Activated B cell treated with CpG ODN at 0.5 μM for 24 hours (primary cell): ENCODE measurements at places on chromosomes 11 and 22. TPM values are rescaled to one million over a fixed set of nuclear protein-coding genes. Genes with fewer than 3 reads are reported as not detected.
A peak's percentile ranks its signal among the peaks of the same experiment; 100 is the strongest.

- H3K4me1 ChIP-seq = peaks cover 13% of the 10 kb centered on the region
- H3K4me3 ChIP-seq = no peak overlapping the region
- H3K27ac ChIP-seq = no peak overlapping the region
- no peak for DNase-seq
- no peaks in the 10 kb centered on the region for H3K27me3 ChIP-seq
Observed at GRCh38 chr22:26845021-26845743, 187.8 kb downstream of the MIAT start.

Gene ACTN3
- total RNA-seq = 0.10 TPM in 1 of 2 replicates, not detected in the other

DNA sequence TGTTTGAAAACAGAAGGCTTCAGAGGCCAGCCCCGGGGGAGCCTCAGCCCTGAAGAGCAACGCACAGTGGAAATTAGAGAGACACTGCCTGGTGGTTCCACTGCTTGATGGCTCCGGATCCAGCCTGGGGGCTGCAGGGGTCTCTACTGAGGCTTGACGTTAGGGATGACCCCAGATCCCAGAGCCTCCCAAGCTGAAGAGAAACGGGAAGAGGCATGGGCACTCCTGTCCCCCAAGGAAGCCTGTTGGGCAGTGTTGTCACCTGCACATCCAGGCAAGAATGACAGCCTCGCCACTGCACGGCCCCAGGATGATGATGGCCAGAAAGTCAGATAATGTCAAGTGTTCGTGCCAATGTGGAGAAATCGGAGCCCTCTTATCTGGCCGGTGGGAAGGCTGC, 56.8 kb upstream of the FGF3 start:
- peak; percentile 4 for DNase-seq
- no peak overlapping the region for H3K4me3 ChIP-seq
- H3K27me3 ChIP-seq = no peaks in the 10 kb centered on the region
- no peaks in the 10 kb centered on the region for H3K4me1 ChIP-seq
- H3K27ac ChIP-seq = no peak overlapping the region

GRCh38 chr11:117303101-117303500, 12.0 kb downstream of the BACE1-AS start:
- no peak overlapping the region for H3K4me3 ChIP-seq
- H3K27ac ChIP-seq = no peak overlapping the region
- H3K4me1 ChIP-seq = no peaks in the 10 kb centered on the region
- peaks cover 5% of the 10 kb centered on the region for H3K27me3 ChIP-seq

DNA sequence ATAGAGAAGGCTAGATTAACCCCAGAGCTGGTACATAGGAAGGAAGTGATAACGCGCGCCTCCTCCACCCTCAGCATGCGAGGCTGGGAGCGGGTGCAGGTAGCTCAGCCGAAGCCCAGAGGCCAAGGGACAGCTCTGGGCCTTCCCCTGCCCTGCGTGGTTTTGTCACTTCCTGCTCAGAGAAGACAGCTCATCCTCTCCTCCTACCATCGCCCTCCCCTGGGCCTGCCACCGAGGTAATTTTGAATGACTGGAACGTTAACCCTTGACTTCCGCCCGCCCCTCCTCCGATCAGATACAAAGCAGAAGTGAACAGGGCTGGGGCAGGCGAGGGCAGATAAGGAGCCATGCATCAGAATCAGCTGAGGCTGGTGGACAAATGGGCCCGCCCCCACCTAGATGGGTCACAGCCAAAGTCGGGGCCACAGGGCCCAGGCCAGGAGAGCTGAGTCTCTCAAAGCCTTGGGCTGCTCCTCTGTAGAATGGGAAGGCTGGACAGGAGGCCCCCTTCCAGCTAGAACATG, 1.6 kb downstream of the RAC2 start:
- peak overlapping the region; percentile 97 for H3K4me3 ChIP-seq
- peaks cover 58% of the 10 kb centered on the region for H3K36me3 ChIP-seq
- H3K4me1 ChIP-seq = peaks cover 82% of the 10 kb centered on the region
- peak overlapping the region; percentile 90 for H3K27ac ChIP-seq
- DNase-seq = peak; percentile 82

Gene OR51B4
- total RNA-seq = not detected in 2 replicates

DNA sequence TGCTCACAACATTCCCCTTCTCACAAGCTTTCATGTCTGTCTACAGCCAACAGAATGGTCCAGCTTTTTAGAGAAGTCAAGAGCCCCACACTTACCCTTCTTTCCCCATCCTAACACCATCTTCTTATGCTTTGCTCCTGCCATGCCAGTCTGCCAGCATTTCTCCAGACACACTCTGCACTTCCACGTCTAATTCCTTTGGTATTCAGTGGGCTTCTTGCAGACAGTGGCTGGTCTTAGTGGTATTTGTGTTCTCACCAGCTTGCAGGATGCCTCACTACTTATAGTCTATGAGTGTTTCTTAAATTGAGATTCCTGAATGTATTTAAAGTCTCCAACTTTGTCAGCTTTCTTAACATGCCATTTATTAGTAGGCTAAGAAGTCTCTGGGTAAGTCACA, 154.4 kb downstream of the BBOX1 start:
- H3K27ac ChIP-seq = no peak overlapping the region
- no peak for DNase-seq
- no peaks in the 10 kb centered on the region for H3K4me1 ChIP-seq
- H3K27me3 ChIP-seq = peaks cover 8% of the 10 kb centered on the region
- H3K4me3 ChIP-seq = no peak overlapping the region

GRCh38 chr11:4181782-4182721, 87.5 kb downstream of the RRM1 start:
- no peaks in the 10 kb centered on the region for H3K36me3 ChIP-seq
- no peaks in the 10 kb centered on the region for H3K4me1 ChIP-seq
- no peak for DNase-seq
- peaks cover 4% of the 10 kb centered on the region for H3K27me3 ChIP-seq
- no peak overlapping the region for H3K4me3 ChIP-seq

Gene NLRP14
- 0.11 and 0.12 TPM in 2 replicates for total RNA-seq

Gene SLC37A2
- total RNA-seq = 21.3 and 27.5 TPM in 2 replicates

Gene TP53AIP1
- total RNA-seq = not detected in 2 replicates

DNA sequence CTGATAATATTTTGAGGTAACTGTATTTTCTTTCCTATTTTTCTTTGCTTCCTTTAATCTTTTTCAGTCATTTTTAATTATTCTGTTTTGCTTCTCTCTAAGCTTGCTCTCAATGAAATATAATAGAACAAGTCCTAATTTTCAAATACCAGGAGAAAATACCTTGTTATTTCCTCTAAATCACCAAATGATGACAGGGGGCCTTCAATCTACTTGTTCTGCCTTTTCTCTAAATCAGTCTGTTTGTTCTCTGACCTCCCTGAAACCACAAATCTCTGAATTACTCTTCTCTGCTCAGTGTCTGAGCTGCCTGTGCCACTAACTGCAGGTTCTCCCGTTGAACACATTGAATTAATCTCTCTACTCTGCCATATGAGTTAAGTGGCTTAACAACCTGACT, 286.2 kb downstream of the C11orf87 start:
- H3K4me1 ChIP-seq = no peaks in the 10 kb centered on the region
- no peaks in the 10 kb centered on the region for H3K27me3 ChIP-seq
- no peak for DNase-seq
- H3K27ac ChIP-seq = no peak overlapping the region
- H3K36me3 ChIP-seq = no peaks in the 10 kb centered on the region

Gene ESRRA
- 44.8 and 48.3 TPM in 2 replicates for total RNA-seq

Gene CENPM
- 9.6 and 13.3 TPM in 2 replicates for total RNA-seq

GRCh38 chr11:75035911-75036565, 47.3 kb downstream of the NEU3 start:
- peaks cover 7% of the 10 kb centered on the region for H3K4me1 ChIP-seq
- H3K36me3 ChIP-seq = no peaks in the 10 kb centered on the region
- no peak overlapping the region for H3K4me3 ChIP-seq
- H3K27me3 ChIP-seq = peaks cover 3% of the 10 kb centered on the region

Gene SSTR3
- 1.7 and 1.8 TPM in 2 replicates for total RNA-seq

GRCh38 chr22:35539910-35540594, 579 bp upstream of the RASD2 start:
- no peak overlapping the region for H3K27ac ChIP-seq
- peaks cover 10% of the 10 kb centered on the region for H3K4me1 ChIP-seq
- no peaks in the 10 kb centered on the region for H3K36me3 ChIP-seq
- peaks cover 32% of the 10 kb centered on the region for H3K27me3 ChIP-seq
- peak; percentile 78 for DNase-seq
- H3K4me3 ChIP-seq = peak overlapping the region; percentile 72

DNA sequence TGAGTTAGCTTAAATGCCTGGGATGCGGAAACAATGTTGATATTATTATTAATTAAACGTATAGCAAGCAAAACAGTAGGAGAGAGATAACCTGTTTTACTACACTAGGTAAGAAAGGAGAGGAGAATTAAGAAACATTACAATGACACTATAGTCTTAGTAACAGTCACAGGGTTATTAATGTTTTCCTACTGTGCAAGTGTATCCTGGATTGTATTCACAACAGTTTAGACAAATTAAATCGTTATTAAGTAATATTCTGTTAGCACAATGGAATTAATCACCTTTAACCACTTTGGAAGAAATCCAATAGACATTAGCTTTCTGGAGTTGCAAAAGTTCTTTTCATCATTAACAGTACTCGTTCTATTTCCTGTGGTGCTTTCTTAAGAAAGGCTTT, 3.4 kb downstream of the FAM181B start:
- DNase-seq = no peak
- H3K27ac ChIP-seq = no peak overlapping the region
- H3K4me3 ChIP-seq = no peak overlapping the region
- peaks cover 12% of the 10 kb centered on the region for H3K4me1 ChIP-seq

Gene PARVG
- total RNA-seq = 91.6 and 96.1 TPM in 2 replicates

DNA sequence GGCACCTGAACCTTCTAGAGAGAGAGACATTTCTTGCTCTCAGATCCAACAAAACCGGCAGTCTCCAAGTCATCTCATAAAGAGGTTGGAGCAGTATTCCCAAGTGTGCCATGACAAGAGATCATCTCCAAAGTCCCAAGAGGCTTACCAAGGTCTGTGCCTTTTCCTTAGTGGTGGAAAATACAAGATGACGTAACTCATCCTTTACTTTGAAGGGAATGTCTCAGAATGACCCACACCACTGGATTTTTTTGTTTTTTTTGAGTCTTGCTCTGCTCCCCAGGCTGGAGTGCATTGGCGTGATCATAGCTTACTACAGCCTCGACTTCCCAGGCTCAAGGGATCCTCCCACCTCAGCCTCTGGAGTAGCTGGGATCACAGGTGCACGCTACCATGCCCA, 71.0 kb upstream of the SLC22A12 start:
- H3K27me3 ChIP-seq = peaks cover 40% of the 10 kb centered on the region
- no peaks in the 10 kb centered on the region for H3K36me3 ChIP-seq
- DNase-seq = no peak
- no peaks in the 10 kb centered on the region for H3K4me1 ChIP-seq
